ENCODE measurements at places on chromosomes 1 and 21.
A peak's percentile ranks its signal among the peaks of the same experiment; 100 is the strongest.

DNA sequence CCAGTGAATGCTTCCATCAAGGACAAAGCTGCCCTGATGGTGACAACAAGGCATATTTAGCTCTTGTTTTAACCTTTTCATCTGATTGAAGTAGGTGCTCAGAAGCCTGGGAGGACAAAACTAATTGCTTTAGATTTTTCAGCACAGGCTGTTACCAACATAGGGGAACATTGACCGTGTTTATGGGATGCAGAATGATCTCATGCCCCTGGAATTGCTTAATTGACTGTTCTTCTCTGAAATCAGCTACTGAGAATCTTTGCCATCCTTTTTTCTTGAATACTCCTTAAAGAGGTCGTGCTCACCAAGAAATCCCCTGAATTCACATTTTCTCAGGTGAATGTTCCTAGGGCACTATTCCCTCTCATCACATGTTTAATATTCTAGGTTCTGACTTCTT is 95.9 kb upstream of the CCDC190 start:
- peaks cover 20% of the 10 kb centered on the region for H3K27me3 ChIP-seq
- no peak for DNase-seq
- no peak overlapping the region for H3K27ac ChIP-seq
- H3K36me3 ChIP-seq: no peaks in the 10 kb centered on the region

GRCh38 chr1:20090641-20091040 is 20.6 kb downstream of the PLA2G5 start:
- no peak overlapping the region for H3K27ac ChIP-seq
- no peaks in the 10 kb centered on the region for H3K36me3 ChIP-seq
- no peak for DNase-seq
- H3K4me3 ChIP-seq: no peak overlapping the region
- H3K27me3 ChIP-seq: peaks cover 12% of the 10 kb centered on the region
- no peaks in the 10 kb centered on the region for H3K4me1 ChIP-seq

DNA sequence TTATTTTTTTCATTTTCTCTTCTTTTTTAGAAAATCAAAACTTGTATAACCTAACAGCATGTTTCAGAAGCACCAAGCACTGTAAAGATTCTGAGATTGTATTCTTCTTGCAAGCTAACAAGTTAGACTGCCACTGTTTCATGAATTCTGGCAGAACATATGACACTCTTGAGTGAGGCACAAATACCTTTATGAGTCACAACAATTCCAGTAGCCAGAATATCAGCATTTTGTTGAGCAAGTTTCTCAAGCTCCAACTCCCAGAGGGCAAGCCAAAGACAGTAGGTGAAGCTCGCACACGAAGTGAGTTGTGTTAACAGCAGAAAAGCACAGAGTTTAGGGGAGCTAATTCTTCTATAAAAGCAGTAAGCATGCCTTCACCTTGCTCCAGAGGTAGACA is 268.8 kb upstream of the NCAM2 start:
- H3K4me3 ChIP-seq: no peak overlapping the region
- no peak for DNase-seq
- H3K4me1 ChIP-seq: no peaks in the 10 kb centered on the region
- no peaks in the 10 kb centered on the region for H3K27me3 ChIP-seq

DNA sequence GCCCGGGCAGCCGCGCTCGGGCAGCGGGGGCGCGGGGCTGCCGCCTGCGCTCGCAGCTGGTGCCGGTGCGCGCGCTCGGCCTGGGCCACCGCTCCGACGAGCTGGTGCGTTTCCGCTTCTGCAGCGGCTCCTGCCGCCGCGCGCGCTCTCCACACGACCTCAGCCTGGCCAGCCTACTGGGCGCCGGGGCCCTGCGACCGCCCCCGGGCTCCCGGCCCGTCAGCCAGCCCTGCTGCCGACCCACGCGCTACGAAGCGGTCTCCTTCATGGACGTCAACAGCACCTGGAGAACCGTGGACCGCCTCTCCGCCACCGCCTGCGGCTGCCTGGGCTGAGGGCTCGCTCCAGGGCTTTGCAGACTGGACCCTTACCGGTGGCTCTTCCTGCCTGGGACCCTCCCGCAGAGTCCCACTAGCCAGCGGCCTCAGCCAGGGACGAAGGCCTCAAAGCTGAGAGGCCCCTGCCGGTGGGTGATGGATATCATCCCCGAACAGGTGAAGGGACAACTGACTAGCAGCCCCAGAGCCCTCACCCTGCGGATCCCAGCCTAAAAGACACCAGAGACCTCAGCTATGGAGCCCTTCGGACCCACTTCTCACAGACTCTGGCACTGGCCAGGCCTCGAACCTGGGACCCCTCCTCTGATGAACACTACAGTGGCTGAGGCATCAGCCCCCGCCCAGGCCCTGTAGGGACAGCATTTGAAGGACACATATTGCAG is 3.0 kb downstream of the ARTN start:
- no peak for DNase-seq
- H3K36me3 ChIP-seq: peaks cover 17% of the 10 kb centered on the region
- H3K27ac ChIP-seq: no peak overlapping the region

- DNase-seq: peak; percentile 23
- no peaks in the 10 kb centered on the region for H3K36me3 ChIP-seq
- H3K4me3 ChIP-seq: no peak overlapping the region
- no peak overlapping the region for H3K27ac ChIP-seq
These were observed 25.2 kb upstream of the PCBP3 start for GRCh38 chr21:45618287-45618686.

DNA sequence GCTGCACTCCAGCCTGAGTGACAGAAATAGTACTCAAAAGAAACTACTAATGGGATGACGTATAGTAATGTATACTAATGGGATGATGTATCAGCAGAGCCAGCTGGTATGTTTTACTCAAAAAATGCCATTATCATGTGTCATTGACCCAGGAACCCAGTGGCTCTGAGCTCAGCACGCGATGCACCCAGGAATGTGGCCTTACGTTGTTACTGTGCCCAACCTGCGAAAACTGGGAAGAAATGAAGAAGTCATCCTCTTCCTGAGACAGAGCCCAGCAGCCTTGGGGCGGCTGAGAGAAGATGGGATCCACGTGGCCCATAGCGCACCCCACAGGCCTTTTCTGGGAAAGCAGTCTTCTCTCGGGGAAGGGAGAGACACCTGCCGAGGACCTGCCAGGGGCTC is 8.8 kb downstream of the UBE2J2 start:
- no peaks in the 10 kb centered on the region for H3K27me3 ChIP-seq
- H3K4me3 ChIP-seq: no peak overlapping the region
- no peak for DNase-seq
- H3K27ac ChIP-seq: peak overlapping the region; percentile 26
- H3K36me3 ChIP-seq: peaks cover 88% of the 10 kb centered on the region

DNA sequence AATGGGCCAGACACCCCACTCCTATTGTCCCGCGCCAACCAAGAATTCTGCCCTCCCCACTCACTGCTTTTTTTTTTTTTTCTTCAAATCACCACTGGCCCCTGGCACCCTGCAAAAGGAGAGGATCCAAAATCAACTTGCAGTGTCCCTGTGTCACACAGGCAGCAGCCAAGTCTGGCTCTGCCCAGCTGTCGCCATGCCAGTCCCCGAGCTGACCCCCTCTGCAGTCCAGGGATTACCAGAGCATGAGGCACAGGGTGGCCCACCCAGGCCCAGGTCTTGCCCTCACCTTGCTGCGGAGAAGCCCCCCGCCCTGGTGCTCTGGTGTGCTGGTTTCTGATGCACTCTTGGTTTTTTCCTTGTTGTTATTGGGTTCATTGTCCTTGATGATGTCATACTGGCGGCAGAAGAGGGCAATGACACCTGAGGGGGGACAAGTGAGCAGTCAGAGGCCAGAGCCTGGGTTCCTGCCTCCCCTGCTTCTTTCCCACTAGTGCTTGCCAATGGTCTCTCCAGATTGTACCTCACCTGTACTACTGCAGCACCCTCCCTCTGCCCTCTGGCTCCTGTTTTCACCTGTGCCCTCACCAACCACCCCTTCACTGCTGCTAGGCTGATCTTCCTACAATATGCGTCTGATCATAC is 6.2 kb downstream of the FNDC5 start:
- no peaks in the 10 kb centered on the region for H3K4me1 ChIP-seq
- no peak for DNase-seq
- H3K27ac ChIP-seq: no peak overlapping the region
- peaks cover 13% of the 10 kb centered on the region for H3K27me3 ChIP-seq

DNA sequence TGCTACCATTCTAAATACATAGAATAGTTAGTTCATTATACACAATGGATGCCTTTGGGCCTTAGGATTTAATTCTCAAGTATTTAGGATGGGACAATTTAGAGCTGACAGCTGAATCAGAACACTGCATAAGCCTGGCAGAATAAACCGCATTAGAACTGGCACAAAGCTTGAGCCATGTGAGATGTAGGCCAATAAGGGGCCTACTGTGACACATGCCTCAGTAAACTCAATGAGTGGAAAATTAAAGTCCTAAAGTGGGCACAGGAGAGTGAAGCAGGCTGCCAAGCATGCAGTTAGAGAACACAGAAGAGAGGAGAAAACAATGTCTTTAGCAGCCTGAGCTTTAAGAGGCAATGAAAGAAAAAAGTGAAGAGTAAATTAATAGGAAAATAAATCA is 24.3 kb downstream of the SCYL3 start:
- peaks cover 96% of the 10 kb centered on the region for H3K36me3 ChIP-seq
- no peak overlapping the region for H3K27ac ChIP-seq
- peaks cover 7% of the 10 kb centered on the region for H3K4me1 ChIP-seq
- no peaks in the 10 kb centered on the region for H3K27me3 ChIP-seq
- no peak for DNase-seq

DNA sequence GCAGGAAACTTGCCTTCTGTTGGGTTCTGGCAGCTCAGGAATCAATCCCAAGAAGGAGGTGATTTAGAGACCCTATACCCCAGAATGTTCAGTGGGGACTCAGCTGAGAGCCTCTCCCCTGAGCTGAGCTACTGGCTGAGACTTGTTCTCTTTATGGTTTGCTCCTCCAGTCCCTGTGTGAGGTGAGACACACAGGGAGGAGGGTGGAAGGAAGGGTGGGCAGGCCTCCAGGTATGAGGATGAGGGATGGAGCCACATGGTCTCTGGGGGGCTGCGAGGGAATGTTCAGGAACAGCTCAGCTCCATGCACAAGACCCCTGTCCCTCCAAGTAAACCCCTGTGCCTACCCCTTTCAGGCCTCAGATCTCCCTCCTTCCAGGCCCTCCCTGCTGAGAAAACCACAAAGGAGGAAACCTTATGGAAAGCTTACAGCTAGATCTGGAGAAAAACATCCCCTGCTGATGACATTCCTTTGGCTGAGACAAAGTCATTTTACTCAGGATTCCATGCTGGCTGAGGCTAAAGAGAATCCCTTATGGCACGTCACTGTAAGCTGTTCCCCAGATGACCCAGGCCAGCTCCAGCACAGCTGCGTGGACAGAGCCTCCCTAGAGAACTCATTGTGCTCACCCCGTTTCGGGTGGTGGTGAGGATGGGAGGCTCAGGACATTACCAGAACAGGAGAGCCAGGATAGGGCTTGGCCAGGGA is 91.5 kb upstream of the IPO9 start:
- H3K4me1 ChIP-seq: peaks cover 18% of the 10 kb centered on the region
- no peak overlapping the region for H3K27ac ChIP-seq
- no peaks in the 10 kb centered on the region for H3K36me3 ChIP-seq
- no peak overlapping the region for H3K4me3 ChIP-seq
- DNase-seq: no peak
- H3K27me3 ChIP-seq: peaks cover 38% of the 10 kb centered on the region

- H3K4me3 ChIP-seq: no peak overlapping the region
- no peak for DNase-seq
- H3K36me3 ChIP-seq: no peaks in the 10 kb centered on the region
- H3K27me3 ChIP-seq: peaks cover 97% of the 10 kb centered on the region
- H3K27ac ChIP-seq: no peak overlapping the region
These were observed 1.8 kb upstream of the TBX15 start for GRCh38 chr1:118989878-118990378.

DNA sequence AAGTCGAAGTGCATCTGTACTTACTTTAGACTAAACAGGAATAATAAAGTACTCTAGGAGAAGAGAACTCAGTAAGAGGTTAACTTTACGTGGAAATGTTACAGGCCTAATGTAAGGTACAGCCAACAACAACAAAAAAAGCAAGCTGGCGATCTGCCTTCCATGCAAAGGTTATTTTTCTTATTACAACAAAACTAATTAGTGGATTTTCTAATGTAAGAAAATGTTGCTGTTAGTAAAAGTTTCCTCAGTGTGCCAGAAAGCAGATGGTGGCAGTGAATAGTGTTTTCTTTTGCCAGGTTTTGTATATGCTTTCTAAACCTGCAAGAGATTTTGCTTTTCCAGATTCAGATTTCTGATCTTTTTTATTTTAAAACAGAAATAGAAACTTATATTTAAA is 179.2 kb downstream of the NFIA start:
- H3K27me3 ChIP-seq: peaks cover under 1% of the 10 kb centered on the region
- H3K4me3 ChIP-seq: no peak overlapping the region
- H3K36me3 ChIP-seq: no peaks in the 10 kb centered on the region
- H3K4me1 ChIP-seq: peaks cover 2% of the 10 kb centered on the region
- H3K27ac ChIP-seq: no peak overlapping the region

- H3K27me3 ChIP-seq: peaks cover 9% of the 10 kb centered on the region
- no peak for DNase-seq
- no peak overlapping the region for H3K4me3 ChIP-seq
These were observed 366.7 kb upstream of the PROX1 start for GRCh38 chr1:213621077-213621476.

DNA sequence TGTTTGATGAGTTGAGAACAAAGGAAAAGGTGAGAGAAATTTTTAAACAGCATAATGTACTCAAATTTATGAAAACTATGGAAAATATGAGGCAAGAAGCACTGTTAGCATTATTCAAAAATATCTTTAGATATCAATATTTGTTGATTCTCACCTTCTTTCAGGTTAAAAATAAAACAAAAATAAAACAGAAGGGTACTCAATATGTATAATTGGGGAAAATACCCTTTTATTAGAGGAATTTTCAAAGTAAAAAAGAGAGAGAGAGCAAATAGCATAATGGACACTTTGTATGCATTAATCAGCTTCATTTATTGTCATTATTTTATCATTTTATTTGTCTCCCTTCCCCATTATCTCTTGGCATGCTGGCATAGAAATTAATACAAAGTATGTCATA is 27.5 kb downstream of the MAP3K21 start:
- no peak overlapping the region for H3K27ac ChIP-seq
- H3K4me3 ChIP-seq: no peak overlapping the region
- H3K4me1 ChIP-seq: peaks cover 20% of the 10 kb centered on the region
- no peak for DNase-seq
- no peaks in the 10 kb centered on the region for H3K36me3 ChIP-seq
- peaks cover 4% of the 10 kb centered on the region for H3K27me3 ChIP-seq

DNA sequence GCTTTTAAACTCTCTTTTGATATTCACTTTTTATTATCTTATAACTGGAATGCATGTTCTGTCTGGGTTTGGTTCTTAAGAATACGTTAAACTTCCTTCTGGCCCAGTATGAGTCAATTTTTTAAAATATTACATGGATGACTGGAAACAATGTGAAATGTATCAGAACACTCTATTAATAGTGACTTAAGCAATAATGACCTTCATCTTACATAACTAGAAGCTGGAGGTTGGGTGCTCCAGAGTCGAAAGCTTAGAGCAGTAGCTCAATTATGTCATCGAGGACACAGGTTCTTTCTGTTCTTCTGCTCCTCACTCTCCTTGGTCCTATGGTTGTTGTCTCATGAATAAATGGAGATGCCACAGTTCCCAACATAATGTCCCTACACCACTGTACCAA is 91.6 kb upstream of the FOXD3 start:
- H3K36me3 ChIP-seq: no peaks in the 10 kb centered on the region
- no peaks in the 10 kb centered on the region for H3K4me1 ChIP-seq
- H3K27me3 ChIP-seq: no peaks in the 10 kb centered on the region
- no peak overlapping the region for H3K4me3 ChIP-seq
- H3K27ac ChIP-seq: no peak overlapping the region

- no peaks in the 10 kb centered on the region for H3K27me3 ChIP-seq
- peaks cover 29% of the 10 kb centered on the region for H3K4me1 ChIP-seq
- no peak for DNase-seq
- no peak overlapping the region for H3K27ac ChIP-seq
These were observed 83.2 kb upstream of the TLR5 start for GRCh38 chr1:223226271-223226670.
